ENCODE measurements at places on chromosomes 3 and 15. TPM values are rescaled to one million over a fixed set of nuclear protein-coding genes. Genes with fewer than 3 reads are reported as not detected.

Gene C3orf85
- total RNA-seq: not detected

Gene GLDN
- 0.84 TPM for total RNA-seq

- no peak for DNase-seq
Observed at GRCh38 chr3:37991823-37992222, 1.2 kb downstream of the VILL start.

GRCh38 chr15:70473581-70474370, 289.6 kb downstream of the UACA start:
- DNase-seq: peak; percentile 87

GRCh38 chr3:122973893-122974615, 53.5 kb downstream of the SEMA5B start:
- peak; percentile 75 for DNase-seq

GRCh38 chr3:103060242-103060641, 625.4 kb downstream of the ZPLD1 start:
- no peak for DNase-seq

- peak; percentile 60 for DNase-seq
Observed at GRCh38 chr15:33068511-33068990, 126.0 kb downstream of the FMN1 start.

- no peak for DNase-seq
Observed at GRCh38 chr15:23050708-23051107, 11.3 kb upstream of the TUBGCP5 start.

Measured in muscle of leg (tissue), 16 donors.